ENCODE measurements at places on chromosomes 1 and 21. TPM values are rescaled to one million over a fixed set of nuclear protein-coding genes. Genes with fewer than 3 reads are reported as not detected.

- DNase-seq: peak; percentile 12
These were observed 75.4 kb downstream of the DPT start for GRCh38 chr1:168653567-168653966.

DNA sequence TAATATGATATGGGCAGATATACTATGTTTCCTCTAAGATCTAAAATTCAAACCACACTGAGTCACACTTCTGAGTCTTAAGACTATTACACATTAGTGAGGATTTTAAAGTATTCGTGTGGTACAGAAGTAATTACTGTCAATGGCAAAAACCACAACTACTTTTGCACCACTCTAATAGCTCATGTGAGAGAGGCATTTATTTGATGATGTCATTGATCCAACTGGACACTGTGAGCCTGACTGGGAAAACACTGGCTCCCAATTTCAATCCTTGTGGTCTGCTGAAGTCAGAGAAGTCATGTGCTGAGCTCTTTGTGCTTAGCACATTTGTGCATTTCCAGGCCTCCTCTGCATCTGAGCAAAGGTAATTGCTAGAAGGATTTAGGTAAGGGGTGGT is 377.8 kb downstream of the USH2A start:
- peak; percentile 75 for DNase-seq

- DNase-seq: no peak
These were observed 10.9 kb downstream of the H3-3A start for GRCh38 chr1:226073184-226073950.

- no peak for DNase-seq
These were observed 116.5 kb downstream of the PTPRU start for GRCh38 chr1:29352719-29353420.

CD52 gene
- not detected for total RNA-seq

ACOT11 gene
- 6.0 TPM for total RNA-seq

DNA sequence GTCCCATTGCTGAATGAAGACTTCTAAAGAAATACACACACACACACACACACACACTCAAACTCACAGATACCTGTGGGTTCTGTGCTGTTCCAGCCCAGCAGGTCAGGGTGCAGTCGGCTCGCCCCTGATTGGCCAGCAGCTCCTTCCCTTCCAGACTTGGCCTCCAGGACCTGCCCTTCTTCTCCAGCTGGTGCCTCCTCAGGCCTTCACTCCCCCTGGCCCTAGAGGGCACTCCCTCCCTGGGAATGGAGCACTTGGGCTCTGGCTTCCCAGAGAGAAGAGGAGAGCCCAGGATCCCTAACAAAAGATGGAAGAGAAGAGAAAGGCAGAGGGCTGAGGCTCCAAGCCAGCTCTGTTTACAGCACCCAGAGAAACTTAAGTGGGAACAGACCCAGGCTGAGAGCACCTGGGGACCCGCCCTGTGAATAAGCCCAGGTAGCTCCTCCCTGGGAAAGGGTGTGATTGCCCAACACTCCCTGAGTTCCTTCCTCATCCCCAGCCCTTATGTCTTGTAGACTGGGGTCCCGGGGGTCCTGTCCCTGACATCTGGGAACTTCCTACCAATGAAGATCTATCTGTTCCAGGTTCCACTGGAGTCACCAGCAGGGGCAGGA is at the start of gene PGLYRP3:
Gene PGLYRP3 (minus strand): TSS at position 383 of the 617 bp plus-strand sequence. CDS start 2,287 bp downstream, outside the sequence.
- DNase-seq: peak; percentile 55

GRCh38 chr21:31374395-31374794 is 30.3 kb upstream of the TIAM1 start:
- peak; percentile 14 for DNase-seq

DNA sequence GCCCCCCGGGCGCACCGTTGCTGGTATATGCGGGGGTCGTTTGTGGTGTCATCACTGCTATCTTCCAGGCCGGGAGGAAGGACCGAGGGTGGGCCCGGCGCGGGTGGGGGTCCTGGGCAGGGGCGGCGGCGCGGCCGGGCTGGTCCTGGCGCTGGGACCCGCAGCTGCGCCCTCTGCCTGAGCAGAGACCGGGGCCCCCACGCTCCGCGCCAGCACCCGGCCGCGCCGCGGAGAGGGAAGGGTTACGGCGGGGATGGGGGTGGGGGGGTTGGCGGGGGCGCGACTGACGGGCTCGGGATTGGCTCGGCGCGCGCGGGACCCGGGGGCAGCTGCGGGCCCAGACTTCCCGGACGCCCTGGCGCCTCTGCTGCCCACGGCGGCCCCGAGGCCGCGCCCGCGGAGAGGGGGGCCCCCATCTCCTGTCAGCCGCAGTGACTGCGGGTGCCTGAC is 13.8 kb upstream of the SAMD11 start:
- DNase-seq: no peak

FASLG gene
- not detected for total RNA-seq

THRAP3 gene
- 82.4 TPM for total RNA-seq

DNA sequence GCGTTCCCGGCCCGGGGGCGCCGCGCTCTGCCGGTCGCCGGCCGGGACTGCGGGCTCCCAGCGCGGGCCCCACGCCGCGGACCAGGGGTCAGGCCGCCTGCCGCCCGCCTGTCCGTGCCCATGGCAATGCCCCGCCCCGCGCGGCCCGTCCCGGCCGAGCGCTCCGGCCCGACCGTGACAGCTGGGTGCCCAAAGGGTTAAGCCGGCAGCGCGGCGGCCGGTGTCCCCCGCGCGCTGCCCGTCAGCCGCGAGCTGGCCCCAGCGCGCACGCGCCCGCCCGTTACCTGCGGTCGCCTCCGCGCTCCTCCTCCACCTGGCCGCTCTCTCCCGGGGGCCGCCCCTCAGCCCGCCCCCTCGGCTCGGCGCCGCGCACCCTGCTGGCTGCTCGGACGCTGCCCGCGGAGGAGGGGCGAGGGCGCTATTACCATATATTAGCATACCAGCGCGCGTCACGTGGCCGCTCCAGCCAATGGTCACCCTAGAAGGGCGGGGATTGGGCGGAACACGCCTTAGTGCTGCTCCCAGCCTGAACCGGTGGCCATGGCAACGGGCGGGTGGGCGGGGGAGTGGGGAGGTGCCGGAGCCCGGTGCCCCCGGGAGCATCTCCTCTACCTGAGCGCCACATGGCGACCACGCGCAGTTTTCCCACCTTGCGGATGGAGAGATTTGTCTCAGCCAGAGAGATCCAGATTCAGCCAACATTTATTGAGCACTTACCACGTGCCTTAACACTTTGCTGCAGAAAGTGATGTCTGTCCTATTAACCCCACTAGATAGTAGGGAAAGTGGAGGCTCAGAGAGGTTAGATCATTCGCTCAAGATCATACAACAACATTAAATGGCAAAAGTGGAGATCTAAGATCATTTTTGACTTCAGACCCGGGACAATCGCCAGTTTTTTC is at the start of gene PHC2:
Gene PHC2 (minus strand): TSS at position 404 of the 902 bp plus-strand sequence. CDS start 55,556 bp downstream, outside the sequence.
- peak; percentile 91 for DNase-seq

- DNase-seq: peak; percentile 92
These were observed 27.4 kb downstream of the VANGL1 start for GRCh38 chr1:115669002-115669673.

GRCh38 chr1:237679687-237680086 is 211.0 kb downstream of the ZP4 start:
- no peak for DNase-seq

S100A5 gene
- not detected for total RNA-seq

RNU1-2 gene
- 2,323 TPM for total RNA-seq

- DNase-seq: peak; percentile 72
These were observed 22.8 kb upstream of the STRIP1 start for GRCh38 chr1:110011527-110012041.

DNA sequence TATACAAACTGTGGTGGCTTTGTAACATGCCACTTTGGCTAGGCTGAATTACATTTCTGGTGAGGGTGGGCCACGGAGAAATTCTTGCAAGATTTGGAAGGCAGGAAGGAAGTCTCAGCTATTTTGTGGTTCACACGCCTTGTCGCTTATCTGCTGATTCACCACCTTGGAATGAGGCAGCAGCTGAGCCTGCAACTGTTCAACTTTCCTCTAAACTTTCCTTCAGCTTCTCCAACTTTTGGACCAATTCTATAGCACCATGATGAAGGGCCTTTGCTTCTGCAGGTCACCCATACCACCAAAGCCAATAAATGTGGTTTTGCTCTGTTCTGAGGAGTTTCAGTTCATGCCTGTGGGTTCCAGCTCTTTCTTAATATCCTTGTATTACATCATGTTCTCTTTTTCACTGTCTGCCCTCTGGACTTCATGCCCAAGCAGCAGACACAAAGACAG is 337.6 kb upstream of the SNX7 start:
- peak; percentile 90 for DNase-seq

DNA sequence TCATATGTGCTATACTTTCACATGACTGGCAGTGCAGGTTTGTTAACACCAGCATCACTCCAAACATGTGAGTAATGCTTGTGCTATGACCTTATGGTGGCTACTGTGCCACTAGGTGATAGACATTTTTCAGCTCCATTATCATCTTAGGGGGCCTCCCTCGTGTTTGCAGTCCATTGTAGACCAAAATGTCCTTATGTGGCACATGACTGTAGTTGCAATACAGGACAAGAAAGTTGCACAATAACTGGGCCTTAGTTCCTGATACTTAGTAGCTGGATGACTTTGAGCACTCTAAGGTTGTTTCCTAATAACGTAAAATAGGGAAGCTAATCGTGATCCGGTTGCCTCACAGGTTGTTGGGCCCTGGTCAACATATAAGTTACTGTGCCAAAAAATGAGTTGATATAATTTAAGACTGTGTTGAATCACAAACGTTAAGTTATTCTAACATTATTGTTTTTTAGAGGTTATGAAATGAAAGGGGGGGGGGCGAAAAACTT is 511 bp upstream of the SNX27 start:
- DNase-seq: peak; percentile 77

DNA sequence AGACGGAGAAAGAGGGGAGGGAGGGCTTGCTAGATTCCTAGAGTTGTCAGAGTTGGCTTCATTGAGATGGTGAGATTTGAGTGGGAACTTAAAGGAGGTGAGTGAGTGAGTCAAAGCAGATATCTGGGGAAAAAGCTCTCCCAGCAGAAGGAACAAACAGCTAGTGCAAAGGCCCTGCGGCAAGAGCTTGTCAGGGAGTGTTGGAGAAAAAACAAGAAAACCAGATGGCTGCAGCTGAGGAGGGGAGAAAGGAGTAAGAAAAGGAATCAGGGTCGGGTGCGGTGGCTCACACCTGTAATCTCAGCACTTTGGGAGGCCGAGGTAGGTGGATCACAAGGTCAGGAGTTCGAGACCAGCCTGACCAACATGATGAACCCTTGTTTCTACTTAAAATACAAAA is 40.3 kb upstream of the SPOCD1 start:
- DNase-seq: no peak

FOXE3 gene
- not detected for total RNA-seq

PDXK gene
- total RNA-seq: 591 TPM

TNFRSF1B gene
- under 0.01 TPM for total RNA-seq

- no peak for DNase-seq
These were observed 72.8 kb upstream of the ATP5PO start for GRCh38 chr21:33988237-33989017.

- no peak for DNase-seq
These were observed 12.2 kb downstream of the SPTA1 start for GRCh38 chr1:158674302-158674701.

KRTAP10-8 gene
- total RNA-seq: not detected

DYRK1A gene
- 51.1 TPM for total RNA-seq

- peak; percentile 1 for DNase-seq
These were observed 312.5 kb upstream of the PKN2 start for GRCh38 chr1:88371436-88372023.

GRCh38 chr1:24308365-24309015 is 10.7 kb upstream of the GRHL3 start:
- no peak for DNase-seq

- DNase-seq: peak; percentile 17
These were observed 26.7 kb upstream of the MTMR11 start for GRCh38 chr1:149963358-149963757.

- DNase-seq: peak; percentile 99
These were observed 8.7 kb upstream of the CCN1 start for GRCh38 chr1:85571828-85572227.

GRCh38 chr1:180182643-180183311 is 28.1 kb downstream of the QSOX1 start:
- no peak for DNase-seq

DNA sequence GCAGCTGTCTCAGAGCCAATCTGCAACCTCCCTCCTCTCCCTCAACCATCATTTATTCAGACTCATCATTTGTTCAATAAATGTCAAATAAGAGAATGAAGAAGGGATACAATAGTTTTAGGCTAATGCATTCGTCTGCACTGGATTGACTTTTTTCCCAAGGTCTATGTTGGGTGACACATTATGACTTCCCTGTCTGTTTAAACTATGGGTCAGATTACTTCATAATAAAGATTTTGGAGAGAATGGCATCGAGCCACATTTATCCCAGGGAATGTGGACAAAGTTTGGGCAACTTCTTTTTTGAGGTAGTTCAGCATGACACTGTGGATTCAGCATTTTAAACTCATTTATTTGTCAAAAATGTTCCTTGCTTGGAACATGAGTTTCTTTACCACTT is 107.4 kb upstream of the ADGRL2 start:
- no peak for DNase-seq

GRCh38 chr21:15534450-15534886 is 195.3 kb upstream of the USP25 start:
- DNase-seq: no peak

- no peak for DNase-seq
These were observed 539 bp downstream of the ANP32E start for GRCh38 chr1:150235294-150235851.

SDC3 gene
- 4.7 TPM for total RNA-seq

DNA sequence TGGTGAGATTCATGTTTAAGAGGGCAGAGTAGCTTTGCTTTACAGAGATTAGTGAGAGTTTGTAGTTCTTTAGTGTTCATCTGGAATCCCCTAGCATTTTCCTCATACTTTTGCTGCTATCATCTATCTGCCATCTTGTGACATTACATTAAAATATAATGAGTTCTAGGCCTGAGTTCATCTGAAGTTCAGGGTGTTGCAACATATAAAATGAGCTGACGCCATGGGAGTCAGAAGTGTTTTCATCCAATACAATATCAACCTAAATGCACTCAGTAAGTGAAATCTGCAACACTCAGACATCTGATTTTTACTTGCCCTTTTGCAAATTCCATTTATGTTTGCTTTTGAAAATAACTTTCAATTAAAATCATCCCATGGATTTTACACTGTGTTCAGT is 153.8 kb downstream of the NTNG1 start:
- no peak for DNase-seq

DNA sequence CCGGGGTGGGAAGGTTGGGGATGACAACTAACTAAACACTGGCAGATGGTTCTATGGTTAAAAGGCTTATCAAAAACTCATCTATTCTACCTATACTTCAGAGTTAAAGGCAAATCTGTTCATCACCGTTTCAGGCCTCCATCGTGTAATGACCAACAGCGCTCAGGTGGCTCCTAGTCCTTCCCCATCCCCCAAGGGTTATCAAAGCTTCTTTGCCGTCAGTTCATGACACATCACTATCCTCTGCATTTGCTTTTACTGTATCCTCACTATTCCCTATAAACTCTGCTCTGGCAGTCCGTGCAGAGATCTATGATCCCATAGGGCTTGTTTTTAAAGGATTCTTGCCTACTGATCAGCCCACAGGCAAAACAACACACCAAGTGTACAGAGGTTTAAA is 8.2 kb downstream of the HMGN1 start:
- DNase-seq: no peak

FOXO6 gene
- total RNA-seq: not detected

GRCh38 chr1:36068866-36069265 is 15.0 kb upstream of the TEKT2 start:
- peak; percentile 12 for DNase-seq

TOR3A gene
- total RNA-seq: 17.0 TPM
